ENCODE measurements at places on chromosomes 2 and 18. TPM values are rescaled to one million over a fixed set of nuclear protein-coding genes. Genes with fewer than 3 reads are reported as not detected.

The HOXD11 gene
- 0.49 TPM for total RNA-seq

The RAB6C gene
- total RNA-seq = 0.13 TPM

The LYG1 gene
- 0.23 TPM for total RNA-seq

The CHRNG gene
- not detected for total RNA-seq

The FHOD3 gene
- 22.7 TPM for total RNA-seq

The RBBP8 gene
- 62.8 TPM for total RNA-seq

The L3MBTL4 gene
- total RNA-seq = 0.87 TPM

The FBXO48 gene
- total RNA-seq = 0.74 TPM

The ASB18 gene
- not detected for total RNA-seq

The ITPRIPL1 gene
- total RNA-seq = 12.2 TPM

The OSBPL6 gene
- total RNA-seq = 2.1 TPM

DNA sequence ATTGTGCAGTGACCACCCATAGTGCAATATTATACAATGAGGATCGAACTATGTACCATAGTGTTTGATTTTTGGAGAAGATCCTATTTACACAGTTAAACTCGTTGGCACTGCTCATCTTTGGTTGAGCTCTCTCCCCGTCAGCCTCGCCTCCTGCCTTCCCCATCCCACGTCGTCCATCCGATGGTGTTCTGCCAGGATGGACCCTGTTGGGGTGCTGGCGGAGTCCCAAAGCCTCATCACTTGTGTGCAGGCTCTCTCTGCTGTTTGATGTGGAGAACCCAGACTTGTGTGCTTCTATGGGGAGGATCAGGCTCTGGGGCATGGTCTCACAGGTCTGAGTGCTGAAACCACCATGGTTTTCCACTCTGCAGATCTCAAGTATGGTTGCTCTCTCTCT, 85.4 kb downstream of the ITGB1BP1 start:
- no peak overlapping the region for H3K27ac ChIP-seq
- peaks cover 24% of the 10 kb centered on the region for H3K36me3 ChIP-seq
- peaks cover 1% of the 10 kb centered on the region for H3K4me1 ChIP-seq
- H3K4me3 ChIP-seq = no peak overlapping the region
- no peaks in the 10 kb centered on the region for H3K27me3 ChIP-seq

- no peak for DNase-seq
- no peaks in the 10 kb centered on the region for H3K36me3 ChIP-seq
- H3K27ac ChIP-seq = no peak overlapping the region
- H3K4me1 ChIP-seq = no peaks in the 10 kb centered on the region
- no peak overlapping the region for H3K4me3 ChIP-seq
Observed at GRCh38 chr18:55862693-55863390, 274.9 kb upstream of the TCF4 start.

GRCh38 chr2:173171924-173172643, 96.4 kb downstream of the MAP3K20 start:
- peaks cover 6% of the 10 kb centered on the region for H3K36me3 ChIP-seq
- H3K4me3 ChIP-seq = no peak overlapping the region
- DNase-seq = no peak
- peak overlapping the region; percentile 94 for H3K27ac ChIP-seq
- no peaks in the 10 kb centered on the region for H3K27me3 ChIP-seq

DNA sequence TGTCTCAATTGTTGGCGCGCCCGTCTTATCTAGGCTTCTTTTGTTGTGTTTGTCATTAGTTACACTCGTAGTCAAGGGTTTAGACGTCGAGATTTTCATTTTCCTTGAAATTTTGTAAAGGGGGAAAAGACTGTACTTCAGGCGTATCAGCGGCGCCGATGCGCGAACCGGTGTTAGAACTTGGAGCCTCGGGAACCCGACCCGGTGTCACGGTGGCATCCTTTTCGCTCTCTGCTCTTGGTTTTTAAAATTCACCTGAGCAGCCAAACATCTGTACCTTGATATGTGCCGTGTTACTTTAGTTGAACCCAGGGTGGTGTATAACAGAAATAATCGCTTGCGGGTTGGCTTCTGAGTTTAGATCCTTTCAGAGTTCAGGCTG, 643 bp downstream of the RMC1 start:
- peak overlapping the region; percentile 83 for H3K27ac ChIP-seq
- H3K4me1 ChIP-seq = peaks cover 15% of the 10 kb centered on the region
- H3K4me3 ChIP-seq = peak overlapping the region; percentile 90
- DNase-seq = no peak
- H3K27me3 ChIP-seq = no peaks in the 10 kb centered on the region

GRCh38 chr2:112779598-112779997, 4.7 kb downstream of the IL1A start:
- H3K4me1 ChIP-seq = no peaks in the 10 kb centered on the region
- H3K36me3 ChIP-seq = no peaks in the 10 kb centered on the region
- H3K27me3 ChIP-seq = no peaks in the 10 kb centered on the region
- no peak overlapping the region for H3K4me3 ChIP-seq
- H3K27ac ChIP-seq = no peak overlapping the region

- H3K27me3 ChIP-seq = no peaks in the 10 kb centered on the region
- H3K27ac ChIP-seq = no peak overlapping the region
- no peaks in the 10 kb centered on the region for H3K36me3 ChIP-seq
- no peak for DNase-seq
- H3K4me3 ChIP-seq = no peak overlapping the region
Observed at GRCh38 chr2:6793371-6793770, 72.3 kb downstream of the CMPK2 start.

DNA sequence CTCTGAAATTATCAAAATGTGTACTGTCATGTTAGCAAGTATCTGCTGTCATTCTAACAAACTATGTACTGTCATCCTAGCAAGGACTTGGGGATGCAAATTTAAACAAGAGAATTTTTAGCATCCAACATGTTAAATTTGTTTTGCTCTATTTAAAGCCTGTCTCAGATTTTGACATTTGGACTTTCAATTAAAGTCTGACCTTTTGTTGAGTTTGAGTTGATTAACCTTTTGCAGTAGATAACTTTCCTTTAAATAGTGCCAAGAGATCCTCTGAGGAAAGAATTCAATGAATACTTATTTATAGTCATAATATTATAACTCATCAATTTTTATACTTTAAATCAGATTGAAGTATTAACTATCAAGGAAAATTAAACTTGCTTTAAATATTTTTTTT, 80.2 kb downstream of the TDRD15 start:
- no peaks in the 10 kb centered on the region for H3K27me3 ChIP-seq
- H3K4me3 ChIP-seq = no peak overlapping the region
- H3K4me1 ChIP-seq = no peaks in the 10 kb centered on the region
- no peaks in the 10 kb centered on the region for H3K36me3 ChIP-seq

DNA sequence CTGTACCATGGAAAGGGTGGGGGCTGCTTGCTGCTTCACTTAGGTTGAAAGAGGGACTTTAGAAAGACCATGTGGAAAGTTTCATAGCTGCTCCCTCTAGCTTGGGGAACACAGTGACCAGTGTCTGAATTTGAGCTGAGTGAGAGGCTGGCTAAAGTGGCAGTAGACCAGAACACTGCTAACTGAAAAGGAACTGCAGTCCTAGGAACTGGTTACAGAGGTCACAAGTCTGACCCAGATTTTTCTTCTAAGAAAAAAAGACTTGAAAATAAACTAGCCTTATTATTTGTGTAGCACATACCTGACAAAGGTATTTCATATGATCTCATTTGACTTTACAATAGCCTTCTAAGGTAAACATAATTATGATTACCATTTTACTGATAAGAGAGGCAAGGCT, 153.6 kb downstream of the FSHR start:
- no peaks in the 10 kb centered on the region for H3K27me3 ChIP-seq
- no peak for DNase-seq
- H3K36me3 ChIP-seq = no peaks in the 10 kb centered on the region
- H3K27ac ChIP-seq = no peak overlapping the region

DNA sequence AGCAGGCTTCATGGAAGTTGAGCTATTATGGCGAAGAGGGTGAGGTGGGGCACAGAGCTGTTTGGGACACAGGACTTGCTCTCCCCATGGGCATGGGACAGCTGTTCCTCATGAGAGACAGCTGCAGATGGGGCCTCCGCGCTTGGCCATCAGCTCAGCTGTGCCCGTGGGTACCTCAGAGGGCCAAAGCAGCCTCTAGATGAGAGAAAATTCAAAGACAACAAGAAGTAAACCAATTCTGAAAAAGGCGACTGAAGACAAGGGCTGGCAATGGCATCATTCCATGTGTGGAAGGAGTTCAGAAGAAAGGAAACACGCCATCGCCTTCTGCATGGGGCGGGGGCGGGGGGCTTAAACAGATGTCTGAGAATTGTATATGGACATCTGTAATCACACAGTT, 136.2 kb downstream of the BCL2 start:
- no peak for DNase-seq
- H3K27ac ChIP-seq = no peak overlapping the region
- no peaks in the 10 kb centered on the region for H3K27me3 ChIP-seq
- H3K4me1 ChIP-seq = no peaks in the 10 kb centered on the region
- no peaks in the 10 kb centered on the region for H3K36me3 ChIP-seq

DNA sequence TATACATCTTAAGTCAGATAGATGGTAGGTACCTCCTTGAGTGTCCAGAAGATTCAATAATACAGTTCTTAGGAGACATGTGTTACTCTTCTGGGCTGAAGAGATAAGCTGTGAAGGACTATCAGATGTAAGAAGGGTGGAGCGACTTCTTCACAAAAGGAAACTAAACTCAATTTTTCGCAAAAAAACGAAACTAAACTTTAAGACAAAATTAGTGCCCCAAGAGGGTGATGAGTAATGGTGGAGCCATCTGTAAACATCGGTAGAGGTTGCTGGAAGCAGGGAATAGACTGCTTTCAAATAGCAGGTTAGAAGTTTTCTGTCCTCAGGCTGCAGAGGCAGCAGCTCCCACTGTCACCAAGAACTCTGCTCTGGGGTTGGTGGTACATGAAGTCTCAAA, 111.6 kb upstream of the TACR1 start:
- H3K36me3 ChIP-seq = no peaks in the 10 kb centered on the region
- H3K27ac ChIP-seq = no peak overlapping the region
- H3K4me1 ChIP-seq = no peaks in the 10 kb centered on the region

DNA sequence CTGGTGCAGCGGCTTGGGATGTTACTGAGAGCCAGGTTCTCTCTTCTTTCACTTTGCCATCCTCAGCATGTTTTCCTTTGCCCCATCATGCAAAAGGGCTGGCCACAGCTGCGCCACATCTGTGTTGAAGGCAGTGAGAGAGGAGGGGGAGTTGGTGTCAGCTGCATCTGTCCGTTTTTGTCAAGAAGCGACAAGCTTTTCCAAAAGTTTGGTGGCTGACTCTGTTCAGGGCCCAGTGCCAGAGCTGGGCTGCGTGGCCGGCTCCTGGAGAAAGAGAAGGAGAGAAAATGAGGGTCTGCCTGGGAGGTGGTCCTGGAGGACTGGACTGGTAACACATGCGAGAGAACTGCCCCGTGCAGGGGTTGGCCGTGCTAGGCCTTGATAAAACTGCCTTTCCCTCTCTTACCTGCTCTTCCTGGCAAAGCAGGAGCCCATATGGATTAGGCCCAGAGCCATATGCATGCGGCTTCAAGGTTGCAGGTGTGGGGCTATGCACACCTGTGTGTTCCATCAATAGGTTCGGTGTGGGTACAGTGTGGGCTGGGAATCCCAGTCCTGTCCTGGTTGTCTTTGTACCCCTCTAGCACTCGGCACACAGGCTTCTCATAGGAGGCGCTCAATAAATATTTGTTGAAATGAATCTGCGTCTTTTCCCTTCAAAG, 9.0 kb downstream of the RNF144A start:
- DNase-seq = no peak
- no peaks in the 10 kb centered on the region for H3K4me1 ChIP-seq
- H3K27me3 ChIP-seq = no peaks in the 10 kb centered on the region
- no peak overlapping the region for H3K4me3 ChIP-seq
- no peaks in the 10 kb centered on the region for H3K36me3 ChIP-seq

GRCh38 chr2:69149631-69150215, 136.7 kb downstream of the ANTXR1 start:
- H3K36me3 ChIP-seq = peaks cover 2% of the 10 kb centered on the region
- no peaks in the 10 kb centered on the region for H3K27me3 ChIP-seq
- peak overlapping the region; percentile 100 for H3K27ac ChIP-seq
- no peak overlapping the region for H3K4me3 ChIP-seq

GRCh38 chr2:78910376-78910775, 115.1 kb upstream of the REG3G start:
- H3K27ac ChIP-seq = no peak overlapping the region
- H3K4me1 ChIP-seq = no peaks in the 10 kb centered on the region
- H3K4me3 ChIP-seq = no peak overlapping the region
- H3K36me3 ChIP-seq = no peaks in the 10 kb centered on the region
- H3K27me3 ChIP-seq = no peaks in the 10 kb centered on the region
- no peak for DNase-seq

GRCh38 chr2:104977958-104978357, 59.9 kb upstream of the MRPS9 start:
- no peak overlapping the region for H3K4me3 ChIP-seq
- no peaks in the 10 kb centered on the region for H3K36me3 ChIP-seq
- H3K4me1 ChIP-seq = no peaks in the 10 kb centered on the region
- H3K27ac ChIP-seq = no peak overlapping the region
- H3K27me3 ChIP-seq = no peaks in the 10 kb centered on the region

DNA sequence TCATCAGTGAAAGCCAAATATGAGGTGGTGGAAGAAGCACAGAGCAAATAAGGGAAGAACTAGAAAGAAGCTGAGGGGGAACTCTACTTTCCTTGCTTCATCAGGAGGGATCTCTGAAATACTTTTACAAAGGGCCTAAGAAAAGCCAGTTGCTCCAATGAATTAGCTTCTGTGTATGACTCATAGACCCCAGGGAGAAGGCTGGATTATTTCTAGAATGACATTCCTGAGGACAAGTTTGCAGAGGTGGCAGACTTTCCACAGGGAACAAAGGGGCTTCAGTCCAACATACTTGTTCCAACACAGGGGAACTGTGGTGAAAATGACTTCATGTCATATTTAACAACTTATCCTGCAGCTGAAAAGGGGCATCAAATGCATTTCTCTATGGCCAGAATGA, 29.0 kb downstream of the DOK1 start:
- no peaks in the 10 kb centered on the region for H3K27me3 ChIP-seq
- H3K4me3 ChIP-seq = no peak overlapping the region
- no peak for DNase-seq
- H3K36me3 ChIP-seq = no peaks in the 10 kb centered on the region

GRCh38 chr2:57569396-57569795, 477.2 kb upstream of the VRK2 start:
- H3K36me3 ChIP-seq = no peaks in the 10 kb centered on the region
- DNase-seq = no peak
- no peak overlapping the region for H3K4me3 ChIP-seq
- H3K27ac ChIP-seq = no peak overlapping the region
- H3K27me3 ChIP-seq = no peaks in the 10 kb centered on the region
- H3K4me1 ChIP-seq = no peaks in the 10 kb centered on the region

GRCh38 chr2:54455563-54456361, at the start of gene SPTBN1:
Gene SPTBN1, plus strand, starts transcription at chr2:54456327. Its CDS starts 70,092 bp downstream, at chr2:54526419.
- H3K27ac ChIP-seq = peak within 1 kb of the TSS; percentile 87
- H3K27me3 ChIP-seq = no peaks in the 10 kb centered on the region
- H3K36me3 ChIP-seq = no peaks in the 10 kb centered on the region

GRCh38 chr2:80489717-80490116, 185.2 kb upstream of the LRRTM1 start:
- no peaks in the 10 kb centered on the region for H3K27me3 ChIP-seq
- no peaks in the 10 kb centered on the region for H3K4me1 ChIP-seq
- peak; percentile 43 for DNase-seq
- no peak overlapping the region for H3K4me3 ChIP-seq

All from Panc1 (cell line).